ENCODE measurements at places on chromosomes 7 and 10. TPM values are rescaled to one million over a fixed set of nuclear protein-coding genes. Genes with fewer than 3 reads are reported as not detected.

GRCh38 chr7:985915-986741 is 3.1 kb downstream of the CYP2W1 start:
- peak; percentile 24 for DNase-seq
- no peaks in the 10 kb centered on the region for H3K27me3 ChIP-seq
- H3K4me1 ChIP-seq: no peaks in the 10 kb centered on the region

- no peak for DNase-seq
- H3K27me3 ChIP-seq: no peaks in the 10 kb centered on the region
- H3K4me1 ChIP-seq: peaks cover 20% of the 10 kb centered on the region
- no peak overlapping the region for H3K4me3 ChIP-seq
- H3K36me3 ChIP-seq: peaks cover 2% of the 10 kb centered on the region
Observed at GRCh38 chr7:155959894-155960293, 147.6 kb upstream of the SHH start.

DNA sequence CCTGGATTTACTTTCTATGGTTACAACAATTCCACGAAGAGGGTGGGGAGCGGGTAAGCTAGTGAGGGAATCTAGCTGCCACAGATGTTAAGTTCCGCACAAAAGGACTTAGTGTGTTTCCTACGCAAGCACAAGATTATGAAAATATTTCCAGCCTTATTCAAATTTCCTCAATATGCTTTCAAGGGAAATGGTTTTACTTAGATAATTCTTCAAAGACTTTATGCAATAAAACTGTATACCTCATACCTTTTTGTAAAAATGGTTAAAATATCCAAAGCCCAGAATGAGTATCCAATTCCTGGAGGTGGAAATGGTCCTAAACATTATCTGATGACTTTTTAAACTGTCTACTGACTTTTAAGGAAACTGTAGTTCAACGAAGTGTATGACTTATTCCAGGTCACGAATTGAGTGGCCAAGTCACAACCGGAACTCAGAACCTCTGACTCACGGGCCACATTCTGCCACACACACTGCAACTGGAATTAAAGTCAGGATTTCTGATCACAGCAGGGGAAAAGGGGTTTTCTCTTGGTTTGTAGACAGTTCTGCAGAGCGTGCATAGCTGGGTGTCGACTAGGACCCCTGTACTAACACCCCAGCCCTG is 20.2 kb upstream of the INSIG1 start:
- no peak for DNase-seq
- peaks cover 34% of the 10 kb centered on the region for H3K27me3 ChIP-seq
- no peak overlapping the region for H3K27ac ChIP-seq
- H3K4me1 ChIP-seq: peaks cover 2% of the 10 kb centered on the region

- no peaks in the 10 kb centered on the region for H3K27me3 ChIP-seq
- no peaks in the 10 kb centered on the region for H3K4me1 ChIP-seq
- H3K27ac ChIP-seq: no peak overlapping the region
- DNase-seq: no peak
- no peak overlapping the region for H3K4me3 ChIP-seq
Observed at GRCh38 chr7:83150310-83150709, 12.4 kb downstream of the PCLO start.

DNA sequence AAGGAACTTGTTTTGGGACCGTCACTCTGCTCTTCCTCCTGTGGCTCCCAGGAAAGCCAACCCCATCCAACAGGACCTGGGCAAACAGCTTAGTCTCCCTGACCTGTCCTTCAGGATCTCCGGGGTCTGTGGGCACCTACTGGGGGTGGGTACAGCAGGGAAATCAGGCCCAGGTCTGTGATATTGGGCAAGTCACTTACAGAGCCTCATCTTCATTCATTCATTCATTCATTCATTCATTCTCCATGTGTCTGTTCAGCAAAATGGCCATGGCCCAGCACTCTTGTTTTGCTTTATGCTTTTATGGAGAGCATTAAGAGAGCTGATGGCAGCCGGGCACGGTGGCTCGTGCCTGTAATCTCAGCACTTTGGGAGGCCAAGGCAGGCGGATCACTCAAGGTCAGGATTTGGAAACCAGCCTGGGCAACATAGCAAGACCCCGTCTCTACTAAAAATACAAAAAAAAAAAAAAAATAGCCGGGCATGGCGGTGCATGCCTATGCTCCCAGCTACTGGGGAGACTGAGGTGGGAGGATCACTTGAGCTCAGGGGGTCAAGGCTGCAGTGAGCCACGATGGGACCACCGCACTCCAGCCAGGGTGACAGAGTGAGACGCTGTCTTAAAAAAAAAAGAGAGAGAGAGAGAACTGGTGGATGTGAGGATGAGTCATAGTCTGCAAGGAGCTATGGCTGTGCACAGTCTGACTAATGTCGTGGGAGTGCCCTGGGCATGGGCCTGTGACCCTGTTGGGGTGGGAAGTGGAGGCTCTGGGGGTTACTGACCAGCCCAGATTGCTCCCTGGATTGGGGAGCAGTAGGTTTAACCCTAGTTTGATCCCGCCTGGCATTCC is 54.3 kb downstream of the CLIP2 start:
- no peak for DNase-seq
- peaks cover 3% of the 10 kb centered on the region for H3K4me1 ChIP-seq
- H3K27me3 ChIP-seq: no peaks in the 10 kb centered on the region
- H3K36me3 ChIP-seq: no peaks in the 10 kb centered on the region
- no peak overlapping the region for H3K27ac ChIP-seq
- H3K4me3 ChIP-seq: no peak overlapping the region

DNA sequence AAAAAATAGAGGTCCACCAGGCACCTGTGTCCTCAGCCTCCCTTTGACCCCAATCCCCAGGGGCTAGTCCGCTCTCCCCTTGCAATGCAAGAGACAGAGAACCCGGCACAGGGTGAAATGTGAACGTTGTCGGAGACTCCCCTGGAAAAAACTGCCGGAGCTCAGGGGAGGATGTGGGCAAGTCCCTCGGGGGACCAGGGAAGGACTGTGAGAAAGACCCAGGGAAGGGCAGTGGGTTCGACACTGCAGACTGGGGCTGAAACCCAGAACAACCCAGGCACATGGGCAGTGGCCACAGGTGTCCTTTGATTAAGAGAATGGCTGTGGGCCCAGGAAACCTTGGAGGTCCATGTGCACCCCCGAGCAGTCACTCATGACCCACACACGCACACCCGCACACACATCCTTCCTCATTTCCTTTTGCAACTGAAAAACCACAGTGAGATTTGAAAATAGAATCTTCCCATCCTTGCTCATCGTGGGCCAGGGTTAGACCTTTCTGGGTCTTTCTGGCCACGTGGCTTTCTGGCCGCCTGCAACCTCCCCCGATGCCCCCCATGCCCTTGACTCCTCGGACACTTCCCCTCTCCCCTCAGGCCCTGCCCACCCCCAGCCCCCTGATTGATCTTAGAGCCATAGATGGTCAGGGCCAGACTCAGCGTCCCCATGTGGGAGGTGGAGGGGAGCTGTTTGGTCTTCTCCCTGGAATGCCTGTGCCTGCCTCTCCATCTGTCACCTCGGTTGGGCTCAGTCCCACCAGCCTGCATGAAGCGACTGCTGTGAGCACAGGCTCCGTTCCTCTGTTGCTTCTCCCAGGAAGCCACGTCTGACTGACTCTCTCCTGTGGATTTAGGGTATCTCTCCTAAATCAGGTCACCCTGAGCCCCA is 7.9 kb downstream of the LAT2 start:
- peak overlapping the region; percentile 91 for H3K27ac ChIP-seq
- H3K4me3 ChIP-seq: peak overlapping the region; percentile 67
- peaks cover 26% of the 10 kb centered on the region for H3K4me1 ChIP-seq
- H3K36me3 ChIP-seq: peaks cover 11% of the 10 kb centered on the region

ACADSB gene
- 24.2 TPM for total RNA-seq

GRCh38 chr10:14118953-14119352 is 211.8 kb downstream of the FRMD4A start:
- no peaks in the 10 kb centered on the region for H3K36me3 ChIP-seq
- DNase-seq: no peak
- no peak overlapping the region for H3K27ac ChIP-seq
- peaks cover 2% of the 10 kb centered on the region for H3K27me3 ChIP-seq
- H3K4me3 ChIP-seq: no peak overlapping the region
- H3K4me1 ChIP-seq: no peaks in the 10 kb centered on the region

OPALIN gene
- total RNA-seq: not detected

- no peak for DNase-seq
- H3K27ac ChIP-seq: no peak overlapping the region
- H3K4me1 ChIP-seq: no peaks in the 10 kb centered on the region
- H3K36me3 ChIP-seq: no peaks in the 10 kb centered on the region
Observed at GRCh38 chr7:11584406-11585031, 247.5 kb downstream of the THSD7A start.

GIMAP6 gene
- total RNA-seq: 124 TPM

TRIM50 gene
- total RNA-seq: not detected

DNA sequence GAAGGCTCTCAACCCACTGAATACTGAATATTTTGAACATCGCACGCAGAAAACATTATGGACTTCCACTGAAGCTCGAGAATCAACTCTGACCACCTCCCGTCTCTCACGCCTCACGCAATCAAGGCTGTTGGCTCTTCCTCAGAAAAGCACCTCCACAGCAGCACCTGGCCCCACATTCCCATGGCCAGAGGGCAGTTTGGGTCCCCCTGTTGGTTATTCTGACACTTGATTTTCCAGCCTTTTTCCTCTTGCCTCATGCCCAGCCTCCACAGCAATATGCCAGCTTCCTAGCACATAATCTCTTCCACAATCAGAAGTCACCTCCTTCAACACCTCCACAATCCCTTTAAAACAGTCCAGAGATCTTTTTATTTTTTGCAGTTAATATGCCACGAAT is 55.9 kb downstream of the SVOPL start:
- DNase-seq: no peak
- H3K4me1 ChIP-seq: no peaks in the 10 kb centered on the region
- H3K36me3 ChIP-seq: no peaks in the 10 kb centered on the region

FEZF1 gene
- not detected for total RNA-seq

TRIM4 gene
- total RNA-seq: 41.2 TPM

GRCh38 chr10:79063661-79064492 is 4.9 kb upstream of the ZMIZ1 start:
- no peak for DNase-seq
- H3K27ac ChIP-seq: peak overlapping the region; percentile 67
- peaks cover 27% of the 10 kb centered on the region for H3K4me1 ChIP-seq
- H3K27me3 ChIP-seq: peaks cover 2% of the 10 kb centered on the region
- no peak overlapping the region for H3K4me3 ChIP-seq
- peaks cover 2% of the 10 kb centered on the region for H3K36me3 ChIP-seq

DNA sequence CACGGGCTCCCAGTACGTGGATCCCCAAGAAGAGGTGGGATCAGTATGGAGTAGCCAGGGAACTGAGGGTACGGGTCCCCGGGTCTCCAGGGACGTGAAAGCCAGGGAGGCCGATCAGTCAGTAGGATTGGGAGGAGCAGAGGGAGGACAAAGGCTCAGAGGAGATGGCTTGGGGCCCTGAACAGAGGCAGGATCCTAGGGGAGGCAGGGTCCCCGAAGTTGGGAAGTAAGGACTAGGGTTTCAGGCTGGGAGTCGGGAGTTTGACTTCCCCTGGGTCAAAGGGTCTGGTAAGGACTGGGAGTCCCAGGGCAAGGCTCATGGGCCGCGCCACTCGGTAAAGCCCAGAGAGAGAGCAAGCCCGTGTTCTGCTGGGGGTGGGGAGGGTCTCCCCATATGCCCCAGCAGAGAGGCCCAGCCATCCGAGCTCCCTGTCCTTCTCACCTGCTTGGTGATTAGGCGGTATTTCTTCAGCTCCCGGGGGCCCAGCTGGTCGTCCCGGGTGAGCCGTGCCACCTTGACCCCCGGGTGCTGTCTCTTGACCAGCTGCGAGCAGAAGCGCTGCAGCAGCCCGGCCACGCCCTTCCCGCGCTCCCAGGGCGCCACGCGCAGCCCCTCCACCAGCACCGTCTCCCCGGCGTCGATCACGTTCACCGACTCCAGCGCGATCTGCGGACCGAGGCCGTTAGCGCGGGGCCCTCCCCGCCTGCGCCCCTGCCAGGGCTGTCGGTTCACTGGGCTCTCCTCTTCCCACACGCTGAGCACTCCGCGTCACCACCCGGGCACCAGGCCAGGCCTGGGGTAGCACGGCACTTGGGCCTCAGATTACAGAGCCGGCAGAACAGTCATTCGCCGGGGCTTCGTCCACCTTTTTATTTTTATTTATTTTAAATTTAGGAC is 7.0 kb downstream of the NAT16 start:
- peak overlapping the region; percentile 18 for H3K4me3 ChIP-seq
- H3K27me3 ChIP-seq: peaks cover 91% of the 10 kb centered on the region
- peaks cover 37% of the 10 kb centered on the region for H3K4me1 ChIP-seq
- no peak overlapping the region for H3K27ac ChIP-seq

- no peaks in the 10 kb centered on the region for H3K27me3 ChIP-seq
- H3K4me3 ChIP-seq: no peak overlapping the region
- H3K36me3 ChIP-seq: no peaks in the 10 kb centered on the region
- no peaks in the 10 kb centered on the region for H3K4me1 ChIP-seq
- H3K27ac ChIP-seq: no peak overlapping the region
- DNase-seq: no peak
Observed at GRCh38 chr7:42753811-42754363, 158.0 kb downstream of the C7orf25 start.

- no peak overlapping the region for H3K4me3 ChIP-seq
- no peaks in the 10 kb centered on the region for H3K27me3 ChIP-seq
- H3K27ac ChIP-seq: no peak overlapping the region
- no peaks in the 10 kb centered on the region for H3K4me1 ChIP-seq
- no peak for DNase-seq
- H3K36me3 ChIP-seq: no peaks in the 10 kb centered on the region
Observed at GRCh38 chr10:81472927-81473470, 402.0 kb upstream of the NRG3 start.

- no peaks in the 10 kb centered on the region for H3K4me1 ChIP-seq
- no peak overlapping the region for H3K4me3 ChIP-seq
- H3K36me3 ChIP-seq: no peaks in the 10 kb centered on the region
- DNase-seq: no peak
- H3K27me3 ChIP-seq: no peaks in the 10 kb centered on the region
Observed at GRCh38 chr7:19368491-19368925, 223.3 kb upstream of the FERD3L start.

GRCh38 chr10:79180414-79181221 is 111.9 kb downstream of the ZMIZ1 start:
- H3K27ac ChIP-seq: no peak overlapping the region
- DNase-seq: no peak
- no peaks in the 10 kb centered on the region for H3K27me3 ChIP-seq
- H3K4me1 ChIP-seq: no peaks in the 10 kb centered on the region
- H3K4me3 ChIP-seq: no peak overlapping the region

GRCh38 chr10:89129911-89130310 is 77.2 kb downstream of the CH25H start:
- H3K4me3 ChIP-seq: no peak overlapping the region
- no peak overlapping the region for H3K27ac ChIP-seq
- H3K36me3 ChIP-seq: no peaks in the 10 kb centered on the region
- H3K27me3 ChIP-seq: peaks cover 25% of the 10 kb centered on the region
- no peak for DNase-seq
- peaks cover 1% of the 10 kb centered on the region for H3K4me1 ChIP-seq

ZNF853 gene
- total RNA-seq: 4.7 TPM

GRCh38 chr7:155741082-155741481 is 71.2 kb downstream of the SHH start:
- peak overlapping the region; percentile 3 for H3K4me3 ChIP-seq
- peaks cover 48% of the 10 kb centered on the region for H3K36me3 ChIP-seq
- peaks cover 42% of the 10 kb centered on the region for H3K4me1 ChIP-seq
- no peak for DNase-seq

GRCh38 chr10:42979181-42979580 is 97.7 kb upstream of the RET start:
- no peaks in the 10 kb centered on the region for H3K27me3 ChIP-seq
- peak overlapping the region; percentile 9 for H3K4me3 ChIP-seq
- no peaks in the 10 kb centered on the region for H3K36me3 ChIP-seq
- peaks cover 7% of the 10 kb centered on the region for H3K4me1 ChIP-seq
